Activated naive CD8-positive, alpha-beta T cell treated with anti-CD3 and anti-CD28 coated beads, Interleukin-2, amount 10 ng/mL, durations not matched to agents 7 days and 5 days (primary cell): ENCODE measurements at places on chromosomes 11 and 22.

DNA sequence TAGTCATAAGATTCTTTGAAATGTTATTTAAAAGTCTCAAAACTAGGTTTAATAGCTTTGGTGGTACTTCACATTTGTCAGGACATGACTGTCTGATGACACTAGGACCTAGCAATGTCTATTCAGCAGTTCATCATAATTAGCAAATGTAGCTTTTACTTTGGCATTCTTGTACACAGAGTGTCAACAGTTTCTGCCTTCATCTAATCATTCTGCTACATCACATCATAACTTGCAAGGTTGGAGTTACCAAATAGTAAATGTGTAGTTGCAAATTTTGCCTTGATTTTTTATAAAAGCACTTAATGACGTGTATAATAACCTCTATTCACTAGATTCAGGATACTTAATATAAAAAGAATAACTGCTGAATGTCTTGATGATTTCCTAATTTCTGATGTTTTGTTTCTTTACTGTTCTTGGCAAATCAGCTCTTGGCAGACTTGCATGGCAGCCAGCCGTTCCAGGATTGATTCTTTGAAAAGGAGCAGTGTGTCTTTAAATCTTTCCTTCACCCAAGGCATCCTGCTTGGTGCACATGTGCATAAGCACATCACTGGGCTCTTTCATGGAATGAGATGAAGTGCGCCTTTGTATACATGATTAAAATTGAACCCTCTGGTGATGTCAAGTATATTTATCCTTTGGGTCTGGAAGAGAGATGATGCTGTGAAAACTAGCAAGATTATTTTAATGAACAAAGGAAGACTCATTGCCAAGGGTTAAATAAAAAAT is 12.2 kb downstream of the FBXO7 start:
- DNase-seq, result no peak

- no peak for DNase-seq
Measured at GRCh38 chr11:2122222-2122906, 16.8 kb downstream of the IGF2 start.

DNA sequence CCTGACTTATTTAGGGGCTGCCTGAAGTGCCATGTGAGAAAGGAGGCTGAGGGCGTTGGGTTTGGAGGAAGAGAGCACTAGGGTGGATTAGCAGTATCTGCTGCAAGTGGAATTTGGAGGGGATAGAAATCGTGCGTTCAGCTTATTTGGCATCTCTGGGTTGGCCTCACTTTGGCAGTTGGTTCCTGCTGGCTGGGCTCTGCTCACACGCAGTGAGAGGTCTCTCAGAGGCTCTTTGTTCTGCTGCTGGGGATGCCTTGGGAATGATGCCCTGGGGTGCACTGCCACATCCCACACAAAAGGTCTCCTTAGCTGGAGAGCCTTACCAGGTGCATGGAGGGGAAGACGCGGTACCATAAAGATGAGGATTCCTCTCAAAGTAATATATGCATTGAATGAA is 17.7 kb upstream of the MICAL2 start:
- no peak for DNase-seq

- no peak for DNase-seq
Measured at GRCh38 chr22:25953919-25954318, 211.9 kb downstream of the MYO18B start.

DNA sequence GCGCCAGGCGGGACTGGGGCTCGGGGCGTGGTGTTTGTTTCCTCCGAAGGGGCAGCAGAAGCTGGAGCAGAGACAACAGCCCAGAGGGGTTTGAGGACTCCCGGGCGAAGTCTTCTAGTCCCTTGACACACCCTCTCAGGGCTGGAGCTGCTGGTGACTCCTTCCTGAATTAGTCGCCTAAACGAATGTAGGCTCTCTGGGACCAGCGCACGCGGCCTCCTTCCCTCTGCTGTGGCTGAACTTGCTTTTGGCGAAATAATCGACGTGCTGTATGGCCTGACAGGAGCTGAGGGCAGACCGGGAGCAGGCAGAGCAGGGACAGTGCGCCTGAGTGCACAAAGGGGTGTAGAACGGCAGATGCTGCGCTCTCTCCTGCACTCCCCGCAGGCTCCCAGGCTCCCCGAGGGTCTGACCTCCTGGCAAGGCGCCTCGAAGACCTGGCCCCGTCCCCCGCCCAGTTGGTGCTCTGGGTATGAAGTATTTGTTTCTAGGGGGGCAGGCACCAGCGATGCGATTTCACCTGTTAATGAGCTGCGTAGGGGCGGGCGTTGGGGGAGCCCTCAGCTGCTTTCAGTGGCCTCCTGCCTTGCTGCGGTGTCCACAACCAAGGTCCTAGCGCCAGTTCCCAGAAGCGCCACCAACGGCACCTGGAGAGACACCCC is 5.3 kb downstream of the SLC17A6 start:
- no peak for DNase-seq

- no peak for DNase-seq
Measured at GRCh38 chr11:65305501-65306268, 9.0 kb upstream of the CDC42EP2 start.

GRCh38 chr11:57778318-57779037 is 16.9 kb downstream of the CTNND1 start:
- DNase-seq, result no peak

GRCh38 chr11:414318-414857 is 411 bp downstream of the SIGIRR start:
- DNase-seq, result no peak

DNA sequence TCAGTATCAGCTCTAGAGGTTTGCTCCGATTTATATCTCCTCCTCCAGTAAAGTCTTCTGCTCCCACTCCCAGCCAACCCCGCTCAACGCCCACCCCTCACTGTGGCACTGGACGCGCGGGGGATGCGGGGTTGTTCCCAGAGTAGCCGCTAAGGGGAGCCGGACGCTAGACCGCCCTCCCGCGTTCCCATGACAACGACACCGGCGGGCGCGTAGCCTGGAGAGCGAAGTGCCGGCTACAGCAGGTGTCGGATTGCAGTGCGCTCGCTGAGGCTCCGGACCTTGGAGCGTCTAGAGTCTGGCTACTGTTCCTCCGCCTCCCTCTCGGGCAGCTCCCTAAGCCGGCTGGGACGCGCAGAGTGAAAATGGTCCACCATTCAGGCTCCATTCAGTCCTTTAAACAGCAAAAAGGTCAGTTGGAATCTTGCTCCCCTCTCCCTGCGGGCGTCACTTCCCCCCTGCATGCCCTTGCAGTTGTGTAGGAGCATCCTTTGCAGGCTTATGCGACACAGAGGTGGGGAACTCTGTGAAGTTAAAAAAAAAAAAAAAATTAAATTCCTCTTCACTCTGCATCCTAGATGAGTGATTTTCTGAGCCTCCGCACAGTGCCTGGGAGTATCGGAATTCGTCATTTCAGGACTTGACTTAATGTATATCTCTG is at the start of gene ANO3:
Gene ANO3 (plus strand): TSS at position 220 of the 661 bp plus-strand sequence. CDS start 146 bp downstream, at position 366.
- DNase-seq, result peak; percentile 30

DNA sequence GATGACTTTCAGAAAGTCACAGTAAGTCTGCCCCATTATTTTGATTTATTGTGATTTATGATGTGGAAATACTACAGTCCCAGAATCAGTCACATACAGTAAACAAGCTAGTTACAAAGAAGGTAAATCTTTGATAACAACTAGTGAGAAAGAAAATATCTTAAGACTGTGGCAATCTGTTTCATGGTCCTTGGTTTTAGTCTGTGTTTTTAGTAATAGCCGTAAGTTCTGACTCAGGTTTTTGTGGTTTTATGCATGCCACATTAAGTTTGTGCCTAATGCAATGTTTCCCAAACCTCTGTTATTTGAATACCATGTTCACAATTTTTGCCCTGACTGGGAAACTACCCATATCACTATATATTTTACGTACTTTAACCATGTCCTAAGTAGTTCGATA is 6.7 kb downstream of the CEP295 start:
- DNase-seq, result no peak

DNA sequence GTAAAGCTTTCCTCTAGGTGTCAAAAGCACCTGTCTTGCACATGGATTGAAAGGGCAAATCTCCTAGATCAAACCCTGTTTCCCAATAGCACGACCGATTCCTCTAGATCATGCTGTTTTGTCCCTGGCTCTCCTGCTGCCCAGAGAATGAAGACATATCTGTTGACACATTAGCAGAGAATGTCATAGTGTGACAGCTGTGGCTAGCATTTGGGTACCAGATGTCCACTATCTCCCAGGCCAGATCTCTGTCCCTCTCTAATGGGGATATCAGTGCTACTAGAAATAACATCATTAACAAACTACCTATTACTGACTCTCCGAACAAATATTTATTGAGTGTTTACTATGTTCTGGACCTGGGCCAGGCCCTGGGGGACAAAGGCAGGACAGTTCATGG is 72.4 kb upstream of the ISX start:
- DNase-seq, result no peak

- DNase-seq, result peak; percentile 39
Measured at GRCh38 chr11:19311308-19312030, 70.7 kb upstream of the E2F8 start.

DNA sequence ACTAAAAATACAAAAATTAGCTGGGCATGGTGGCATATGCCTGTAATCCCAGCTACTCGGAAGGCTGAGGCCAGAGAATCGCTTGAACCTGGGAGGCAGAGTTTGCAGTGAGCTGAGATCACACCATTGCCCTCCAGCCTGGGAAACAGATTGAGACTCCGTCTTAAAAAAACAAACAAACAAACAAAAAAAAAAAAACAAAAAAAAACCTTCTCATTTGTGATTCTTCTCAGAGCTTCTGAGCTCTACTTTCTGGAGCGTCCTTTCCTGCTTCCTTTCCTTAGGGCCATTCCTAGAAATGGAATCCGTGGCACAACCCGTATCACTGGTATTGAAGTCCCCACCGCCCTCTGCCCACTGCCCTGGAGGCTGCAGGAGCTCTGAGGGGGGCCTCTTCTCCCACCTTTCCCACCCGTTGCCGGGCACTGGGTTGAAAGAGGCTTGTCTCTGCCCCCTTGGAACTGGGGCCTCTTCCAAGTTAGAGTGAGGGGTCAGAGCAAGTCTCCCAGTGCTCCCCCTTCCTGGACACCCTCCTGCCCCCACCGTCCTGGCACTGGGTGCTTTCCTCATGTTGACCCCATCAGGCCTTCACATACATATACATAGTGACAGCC is 2.0 kb upstream of the SHISA8 start:
- no peak for DNase-seq

DNA sequence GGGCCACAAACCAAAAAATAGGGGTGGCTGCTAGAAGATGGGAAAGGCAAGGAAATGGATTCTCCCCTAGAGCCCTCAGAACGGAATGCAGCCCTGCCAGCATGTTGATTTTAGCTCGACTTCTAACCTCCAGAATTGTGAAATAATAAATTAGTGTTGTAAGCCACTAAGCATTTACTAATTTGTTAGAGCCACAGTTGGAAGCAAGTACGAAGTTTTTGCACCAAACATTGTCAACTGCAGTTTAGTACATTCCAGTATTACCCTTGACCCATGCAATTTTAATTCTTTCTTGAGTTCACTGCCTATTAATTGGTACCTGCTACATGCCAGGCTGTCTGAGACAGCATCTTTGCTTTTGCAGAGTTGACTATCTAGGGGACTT is 32.2 kb downstream of the PARVA start:
- no peak for DNase-seq

- no peak for DNase-seq
Measured at GRCh38 chr22:48858856-48859255, 968.8 kb downstream of the BRD1 start.

GRCh38 chr11:68819362-68819761 is 22.4 kb downstream of the CPT1A start:
- no peak for DNase-seq

DNA sequence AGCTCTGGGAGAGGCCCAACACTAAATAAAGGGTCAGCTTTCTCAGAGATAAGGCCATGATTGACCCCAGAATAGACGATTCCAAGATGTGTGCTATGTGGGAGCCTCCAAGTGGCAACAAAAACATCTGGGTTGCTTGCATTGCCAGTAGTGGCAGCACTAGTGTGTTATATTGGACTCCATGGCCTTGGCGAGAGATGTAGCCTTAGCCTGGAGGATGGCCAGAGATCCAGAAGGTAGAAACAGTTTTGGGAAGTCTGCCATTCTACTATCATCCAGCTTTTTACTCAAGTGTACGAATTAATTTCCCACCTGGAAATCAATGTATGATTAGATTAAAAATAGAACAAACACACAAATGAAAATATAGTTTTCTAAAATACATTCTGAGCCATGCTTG is 3.0 kb downstream of the OR8D4 start:
- DNase-seq, result no peak

DNA sequence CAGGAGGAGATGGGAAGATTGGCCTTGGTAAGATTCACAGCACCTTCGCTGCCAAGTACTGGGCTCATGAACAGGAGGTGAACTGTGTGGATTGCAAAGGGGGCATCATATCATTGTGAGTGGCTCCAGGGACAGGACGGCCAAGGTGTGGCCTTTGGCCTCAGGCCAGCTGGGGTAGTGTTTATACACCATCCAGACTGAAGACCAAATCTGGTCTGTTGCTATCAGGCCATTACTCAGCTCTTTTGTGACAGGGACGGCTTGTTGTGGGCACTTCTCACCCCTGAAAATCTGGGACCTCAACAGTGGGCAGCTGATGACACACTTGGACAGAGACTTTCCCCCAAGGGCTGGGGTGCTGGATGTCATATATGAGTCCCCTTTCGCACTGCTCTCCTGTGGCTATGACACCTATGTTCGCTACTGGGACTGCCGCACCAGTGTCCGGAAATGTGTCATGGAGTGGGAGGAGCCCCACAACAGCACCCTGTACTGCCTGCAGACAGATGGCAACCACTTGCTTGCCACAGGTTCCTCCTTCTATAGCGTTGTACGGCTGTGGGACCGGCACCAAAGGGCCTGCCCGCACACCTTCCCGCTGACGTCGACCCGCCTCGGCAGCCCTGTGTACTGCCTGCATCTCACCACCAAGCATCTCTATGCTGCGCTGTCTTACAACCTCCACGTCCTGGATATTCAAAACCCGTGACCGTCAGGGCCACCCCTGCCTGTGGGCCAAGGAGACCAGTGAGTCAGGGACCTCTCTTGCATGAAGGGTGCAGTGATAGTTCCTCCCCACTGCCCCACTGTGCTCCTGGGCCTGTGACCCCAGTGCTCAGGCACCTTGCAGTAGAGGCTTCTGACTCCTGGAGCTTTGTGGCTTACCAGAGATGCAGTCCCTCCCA is 83.6 kb downstream of the BCR start:
- DNase-seq, result no peak

DNA sequence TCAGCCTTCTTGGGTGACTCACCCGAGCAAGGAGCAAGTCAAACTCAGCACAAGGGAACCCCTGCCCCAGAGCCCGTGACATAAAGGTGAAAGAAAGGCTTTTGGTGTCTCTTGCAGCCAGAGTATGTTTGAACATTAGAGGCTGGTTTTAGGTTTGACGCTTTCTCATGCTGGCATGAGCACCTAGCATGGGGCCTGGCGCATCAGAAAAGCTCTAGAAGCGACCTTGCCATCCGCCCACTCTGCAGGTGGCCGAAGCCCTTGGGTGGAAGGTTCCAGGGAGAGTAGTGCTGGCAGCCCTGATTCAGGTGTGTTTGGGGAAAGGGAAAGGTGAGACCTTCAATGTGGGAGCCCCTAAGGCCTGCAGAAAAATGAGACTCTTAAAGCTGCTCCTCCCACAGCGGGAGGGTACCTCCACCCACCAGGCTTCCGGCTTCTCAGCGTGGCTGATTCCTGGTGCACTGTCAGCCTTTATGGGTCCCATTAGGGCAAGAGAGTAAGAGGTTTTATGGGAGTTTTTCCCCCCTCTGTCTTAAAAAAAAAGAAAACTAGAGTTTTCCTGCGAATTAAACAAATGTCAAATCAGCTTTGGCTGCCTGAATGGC is 88.4 kb downstream of the GRIK4 start:
- no peak for DNase-seq
